ENCODE measurements at places on chromosomes 4 and X.

DNA sequence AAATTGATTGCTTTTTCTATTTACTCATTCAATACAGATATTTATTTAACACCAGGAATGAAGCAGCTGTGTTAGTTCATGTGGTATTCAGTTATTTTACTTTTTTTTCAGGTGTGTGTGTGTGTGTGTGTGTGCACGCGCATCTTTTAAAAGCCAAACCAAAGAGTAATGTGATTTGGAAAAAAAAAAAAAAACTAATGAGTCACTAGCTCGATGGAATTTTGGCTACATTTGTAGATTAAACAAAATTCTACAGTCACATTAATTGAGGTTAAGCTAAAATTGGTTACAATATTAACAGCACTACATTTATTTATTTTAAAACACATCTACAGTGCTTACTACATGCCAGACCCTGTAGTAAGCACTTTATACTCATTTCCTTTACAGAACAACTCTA lies 66.8 kb downstream of the HHIP start:
- no peak for DNase-seq

DNA sequence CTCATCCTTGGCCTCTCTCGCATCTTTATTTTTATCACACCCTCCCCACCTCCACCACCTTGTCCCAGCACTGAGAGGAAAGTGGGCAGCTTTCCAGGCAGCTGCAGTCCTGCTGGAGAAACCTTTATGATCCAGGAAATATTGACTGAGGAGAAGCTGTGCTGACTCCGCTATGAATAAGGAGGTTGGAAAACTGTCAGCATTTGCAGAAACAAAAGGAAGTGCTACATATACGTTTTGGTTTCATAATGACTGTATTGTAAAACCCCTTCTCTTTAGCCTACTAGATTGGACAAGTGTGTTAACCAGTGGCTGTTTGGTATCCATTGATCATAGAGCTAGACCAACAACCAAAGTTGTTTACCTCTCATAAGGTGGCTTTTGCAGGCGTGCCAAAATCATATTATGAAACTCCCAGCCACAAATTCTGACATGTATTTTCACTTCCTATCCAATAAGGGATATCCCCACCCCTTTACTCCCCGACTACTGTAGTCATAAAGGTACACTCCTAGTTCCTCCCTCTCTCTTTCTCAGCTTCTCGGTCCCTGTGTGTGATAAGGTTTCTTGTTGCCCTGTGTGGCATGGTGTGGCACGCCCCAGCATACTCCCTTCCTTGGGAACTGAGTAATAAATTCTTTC lies 88.4 kb downstream of the GPR143 start:
- DNase-seq: no peak

GRCh38 chr4:156347412-156348075 lies 393.9 kb upstream of the CTSO start:
- no peak for DNase-seq

- DNase-seq: no peak
These were observed 6.4 kb upstream of the HAUS7 start for GRCh38 chrX:153476666-153477363.

GRCh38 chr4:99853999-99854398 lies 37.4 kb downstream of the DAPP1 start:
- no peak for DNase-seq

DNA sequence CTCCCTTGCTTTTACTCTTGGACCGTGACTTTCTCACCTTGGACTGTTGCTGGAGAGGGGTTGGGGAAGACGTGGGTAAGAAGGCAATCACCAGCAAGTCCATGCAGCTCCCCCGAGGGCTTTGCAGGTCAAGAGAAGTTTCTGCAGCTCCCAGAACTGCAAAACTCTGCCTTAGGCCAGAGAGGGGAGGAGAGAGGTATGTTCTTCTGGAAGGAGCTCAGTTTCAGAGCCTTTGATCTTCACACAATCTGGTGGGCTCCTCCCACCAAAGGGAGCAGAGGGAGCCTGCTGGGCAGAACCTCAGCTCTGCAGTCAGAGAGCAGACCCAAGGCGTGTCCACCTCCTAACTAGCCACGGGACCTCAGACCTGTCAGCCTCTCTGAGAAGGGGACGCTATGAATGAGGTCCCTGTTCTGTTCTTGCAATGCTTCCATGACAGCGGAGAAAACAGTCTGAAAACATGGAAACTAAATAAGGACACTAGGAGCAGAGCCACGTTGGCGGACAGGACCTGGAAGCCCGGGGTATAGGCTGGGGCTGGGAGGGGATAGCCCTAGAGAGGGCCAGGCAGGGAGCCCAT lies 92.8 kb downstream of the EVC2 start:
- no peak for DNase-seq

- no peak for DNase-seq
These were observed 643.6 kb downstream of the PDHA2 start for GRCh38 chr4:96483308-96484030.

GRCh38 chrX:50081282-50081889 lies 119.4 kb downstream of the AKAP4 start:
- DNase-seq: no peak

DNA sequence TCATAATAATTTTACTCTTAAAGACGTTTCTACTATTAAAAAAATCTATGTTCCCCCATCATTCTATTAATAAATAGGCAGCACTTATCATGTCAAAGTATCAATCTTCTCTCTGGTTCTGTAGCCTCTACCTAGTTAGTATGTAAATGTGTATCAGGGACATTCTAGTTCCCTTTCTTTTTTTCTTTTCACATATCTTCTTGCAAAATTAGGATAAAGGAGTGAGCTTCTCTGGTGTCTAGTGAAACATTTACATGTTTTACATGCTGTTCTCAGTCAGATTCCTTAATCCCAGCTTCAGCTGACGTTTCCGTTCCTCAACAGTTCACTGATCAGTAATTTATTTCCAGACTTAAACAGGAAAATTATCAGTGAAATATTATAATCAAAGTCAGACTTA lies 11.8 kb downstream of the PCDH10 start:
- no peak for DNase-seq

Measured in vagina (tissue), 2 donors.